ENCODE measurements at places on chromosomes 2 and 18. TPM values are rescaled to one million over a fixed set of nuclear protein-coding genes. Genes with fewer than 3 reads are reported as not detected.

Gene TUBA4A
- 13.4 TPM for total RNA-seq

Gene MAP3K19
- not detected for total RNA-seq

Gene NTSR2
- not detected for total RNA-seq

Gene TEX44
- not detected for total RNA-seq

Gene TWIST2
- total RNA-seq = 94.5 TPM

Gene DNER
- 0.12 TPM for total RNA-seq

Gene POTEJ
- not detected for total RNA-seq

Gene ANKRD23
- 1.1 TPM for total RNA-seq

Gene IL1B
- total RNA-seq = 0.44 TPM

Gene POTEE
- total RNA-seq = not detected

Gene NRP2
- total RNA-seq = 8.2 TPM

Gene PER2
- total RNA-seq = 4.6 TPM

Gene SIX2
- total RNA-seq = 130 TPM

Gene CNDP1
- not detected for total RNA-seq

Gene MGAT4A
- 4.3 TPM for total RNA-seq

Gene RESP18
- total RNA-seq = not detected

Gene CHRNG
- total RNA-seq = not detected

Gene DUSP19
- total RNA-seq = 4.2 TPM

Gene IL36RN
- total RNA-seq = not detected

Gene PRADC1
- total RNA-seq = 23.9 TPM

Gene SCTR
- not detected for total RNA-seq

Gene CHRND
- not detected for total RNA-seq

Gene KIF1A
- total RNA-seq = not detected

Gene MEP1B
- not detected for total RNA-seq

Gene GPR155
- 2.5 TPM for total RNA-seq

Gene CD226
- total RNA-seq = not detected

Gene DOCK10
- total RNA-seq = 3.8 TPM

Gene GKN1
- total RNA-seq = not detected

Gene TUBB8B
- total RNA-seq = not detected

Gene SOX11
- total RNA-seq = not detected

Gene LYG2
- total RNA-seq = not detected

Gene RHOB
- total RNA-seq = 180 TPM

Gene SFT2D3
- 6.8 TPM for total RNA-seq

Gene MARCHF4
- total RNA-seq = not detected
